Ovary (tissue), 10 donors: ENCODE measurements at places on chromosomes 3 and 15. TPM values are rescaled to one million over a fixed set of nuclear protein-coding genes. Genes with fewer than 3 reads are reported as not detected.
A peak's percentile ranks its signal among the peaks of the same experiment; 100 is the strongest.

- DNase-seq = no peak
Measured at GRCh38 chr3:25462495-25462894, 34.4 kb downstream of the RARB start.

ZIC1 gene
- 0.45 TPM for total RNA-seq

DNA sequence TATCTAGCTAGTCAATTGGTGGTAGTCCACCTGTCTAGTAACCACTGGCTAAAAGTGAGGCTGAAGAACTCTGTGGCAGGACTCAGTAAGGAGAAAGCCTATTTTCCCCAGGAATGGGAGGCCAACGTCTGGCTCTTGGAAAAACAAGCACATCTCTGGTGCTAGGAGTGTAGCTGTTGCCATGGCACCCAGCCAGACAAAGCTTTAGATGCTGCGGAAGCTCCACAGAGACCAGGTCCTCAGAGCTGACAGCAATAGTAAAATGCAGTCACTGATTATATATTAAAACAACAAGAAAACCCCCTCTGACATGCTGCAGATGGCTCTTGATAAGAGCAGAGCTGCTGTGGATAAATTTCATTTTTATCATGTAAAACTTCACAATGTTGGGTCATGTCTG is 124.9 kb upstream of the STRIT1 start:
- DNase-seq = no peak

GRCh38 chr3:11581237-11582190 is 62.2 kb downstream of the VGLL4 start:
- DNase-seq = peak; percentile 21

DNA sequence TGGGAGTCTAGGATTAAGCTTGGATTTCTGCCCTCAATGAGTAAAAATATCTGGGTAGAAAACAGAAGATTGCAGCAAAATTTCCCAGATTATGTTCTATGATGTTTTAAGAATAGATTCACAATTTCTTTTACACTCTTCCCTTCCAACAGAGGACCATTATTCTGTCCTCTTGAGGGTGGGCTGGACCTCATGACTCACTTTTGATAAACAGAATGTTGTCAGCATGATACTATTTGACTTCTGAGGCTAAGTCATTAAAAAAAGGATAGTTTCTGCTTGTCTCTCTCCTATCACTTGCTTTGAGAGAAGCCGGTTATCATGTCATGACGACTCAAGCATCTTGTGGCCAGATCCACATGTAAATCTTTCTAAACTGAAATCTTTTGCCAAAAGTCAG is 396.2 kb upstream of the CDIN1 start:
- DNase-seq = no peak

DNA sequence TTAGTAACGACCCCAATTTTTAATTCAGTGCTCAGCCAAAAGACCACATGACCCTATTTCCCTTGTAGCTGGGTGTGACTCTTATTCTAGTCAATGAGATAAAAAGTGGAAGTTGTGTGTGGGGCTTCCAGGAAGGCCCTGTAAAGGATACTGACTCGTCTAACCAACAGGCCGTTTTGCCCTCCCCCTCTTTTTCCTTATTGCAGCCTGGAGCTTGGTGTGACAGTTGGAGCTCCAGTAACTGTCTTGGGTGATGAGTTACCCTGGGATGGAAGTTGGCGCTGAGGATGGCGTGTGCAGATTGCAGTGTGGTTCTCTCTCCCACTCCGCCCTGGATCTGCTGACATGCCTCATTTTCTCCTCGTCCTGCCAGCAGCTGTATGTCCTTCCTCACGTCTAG is 209.3 kb upstream of the PROK2 start:
- DNase-seq = no peak

DNA sequence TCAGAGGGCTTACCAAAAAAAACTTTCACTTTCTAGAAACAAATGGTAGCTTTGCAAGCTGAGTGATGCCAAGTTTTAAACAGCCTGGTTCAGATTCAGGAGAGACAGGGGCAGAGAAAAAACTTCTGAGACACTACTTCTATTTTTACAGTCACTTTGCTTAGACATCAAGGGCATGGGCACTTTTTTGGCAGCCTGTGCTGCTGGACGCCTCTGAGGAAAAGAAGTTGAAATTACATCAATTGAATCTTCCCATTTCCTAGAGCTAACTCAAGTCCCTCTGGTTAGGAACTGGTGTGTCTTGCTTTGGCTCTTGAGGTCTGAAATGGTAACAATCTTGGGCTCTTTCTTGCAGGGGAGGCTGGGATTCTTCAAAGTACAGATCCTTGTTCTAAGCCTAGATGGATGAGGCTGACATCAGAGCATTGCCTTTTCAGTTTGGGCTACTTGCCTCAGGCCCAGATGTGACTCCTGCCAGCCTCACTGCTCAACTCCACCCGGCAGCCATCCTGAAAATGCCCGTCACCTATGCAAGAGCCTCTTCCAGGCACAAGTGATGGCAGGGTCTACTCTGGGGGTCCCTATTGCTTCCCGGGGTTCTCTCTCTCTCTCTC is 357.5 kb downstream of the FOXP1 start:
- DNase-seq = no peak

- no peak for DNase-seq
Measured at GRCh38 chr3:55591888-55592287, 104.8 kb upstream of the WNT5A start.

GRCh38 chr3:63167113-63167512 is 111.0 kb upstream of the SYNPR start:
- no peak for DNase-seq

DNA sequence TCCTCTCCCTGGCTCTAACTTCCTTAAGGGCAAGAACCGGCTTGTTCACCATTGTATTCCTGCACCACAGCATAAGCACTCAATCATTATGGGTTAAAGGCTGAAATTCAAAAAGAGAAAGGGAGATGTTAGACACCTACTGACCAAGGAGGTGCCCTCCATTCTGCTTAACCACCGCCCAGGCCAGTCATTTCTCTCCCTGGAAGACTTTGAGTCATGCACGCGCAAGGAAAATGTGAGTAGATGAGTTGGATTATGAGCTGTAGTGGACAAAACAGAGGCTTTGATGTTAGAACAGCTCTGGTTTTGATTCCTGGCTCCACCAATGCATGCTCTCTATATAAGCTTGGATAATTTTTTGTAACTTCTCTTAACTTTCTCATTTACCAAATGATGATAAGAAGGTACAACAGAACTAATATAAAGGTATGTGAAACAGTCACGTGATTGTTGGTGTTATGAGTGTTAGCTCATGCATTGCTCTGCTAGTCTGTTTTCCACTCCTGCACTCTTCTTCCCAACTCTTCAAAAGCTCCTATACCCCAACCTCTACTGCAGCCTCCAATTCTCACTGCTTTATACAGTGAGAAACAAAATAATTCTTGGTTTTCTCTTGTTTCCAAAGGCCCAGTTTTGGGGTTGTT is 148.4 kb upstream of the ATP11B start:
- DNase-seq = no peak

GP5 gene
- total RNA-seq = 0.52 TPM

ALDH1A3 gene
- 73.2 TPM for total RNA-seq

MORC1 gene
- 0.11 TPM for total RNA-seq

PRTG gene
- 6.7 TPM for total RNA-seq

- no peak for DNase-seq
Measured at GRCh38 chr3:151800431-151800830, 13.5 kb upstream of the AADAC start.

ALPK3 gene
- 0.92 TPM for total RNA-seq

CCR8 gene
- not detected for total RNA-seq

CLRN1 gene
- total RNA-seq = not detected

DNA sequence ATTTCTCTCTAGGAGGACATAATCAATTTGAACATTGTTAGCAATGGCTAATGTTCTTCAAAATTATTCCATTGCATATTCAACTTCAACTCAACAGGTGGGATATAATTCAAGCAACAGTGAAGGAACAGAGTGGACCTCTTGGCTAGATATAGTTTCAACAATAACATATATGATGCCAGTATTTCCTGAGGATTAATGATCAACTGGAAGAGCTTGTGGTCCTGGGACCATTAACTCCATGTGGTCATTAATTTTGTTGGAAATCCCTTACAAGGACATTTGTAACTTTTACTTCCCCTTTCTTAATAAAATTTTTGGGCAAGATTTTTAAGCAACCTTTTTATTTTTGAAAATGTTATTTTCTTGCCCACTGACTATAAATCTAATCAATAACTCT is 54.3 kb upstream of the ROBO2 start:
- no peak for DNase-seq

DNA sequence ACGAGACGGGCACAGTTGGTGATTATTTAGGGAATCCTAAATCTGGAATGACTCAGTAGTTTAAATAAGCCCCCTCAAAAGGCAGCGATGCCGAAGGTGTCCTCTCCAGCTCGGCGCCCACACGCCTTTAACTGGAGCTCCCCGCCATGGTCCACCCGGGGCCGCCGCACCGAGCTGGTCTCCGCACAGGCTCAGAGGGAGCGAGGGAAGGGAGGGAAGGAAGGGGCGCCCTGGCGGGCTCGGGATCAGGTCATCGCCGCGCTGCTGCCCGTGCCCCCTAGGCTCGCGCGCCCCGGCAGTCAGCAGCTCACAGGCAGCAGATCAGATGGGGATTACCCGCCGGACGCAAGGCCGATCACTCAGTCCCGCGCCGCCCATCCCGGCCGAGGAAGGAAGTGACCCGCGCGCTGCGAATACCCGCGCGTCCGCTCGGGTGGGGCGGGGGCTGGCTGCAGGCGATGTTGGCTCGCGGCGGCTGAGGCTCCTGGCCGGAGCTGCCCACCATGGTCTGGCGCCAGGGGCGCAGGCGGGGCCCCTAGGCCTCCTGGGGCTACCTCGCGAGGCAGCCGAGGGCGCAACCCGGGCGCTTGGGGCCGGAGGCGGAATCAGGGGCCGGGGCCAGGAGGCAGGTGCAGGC is 318.0 kb downstream of the FGF12 start:
- peak; percentile 52 for DNase-seq

- no peak for DNase-seq
Measured at GRCh38 chr3:32321095-32321790, 70.4 kb upstream of the CMTM7 start.

DNA sequence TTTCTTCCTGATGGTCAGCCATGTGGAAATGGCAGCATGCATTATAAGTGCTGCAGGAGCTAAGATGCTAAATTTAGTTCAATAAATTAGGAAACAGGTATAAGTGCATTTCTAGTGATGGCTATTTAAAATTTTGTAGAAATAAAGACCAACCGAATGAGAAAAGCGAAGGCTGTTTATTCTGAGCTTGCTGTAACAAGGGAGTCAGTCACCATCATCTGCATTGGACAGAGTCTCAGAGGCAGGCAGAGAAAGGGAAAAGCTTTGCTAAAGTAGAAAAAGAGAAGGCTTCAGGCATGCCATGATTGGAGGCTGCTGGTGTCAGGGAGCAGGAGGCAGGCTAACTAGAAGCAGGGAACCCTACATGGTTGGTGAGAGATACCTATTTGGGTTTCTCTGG is 451.0 kb downstream of the EDEM1 start:
- DNase-seq = no peak

DNA sequence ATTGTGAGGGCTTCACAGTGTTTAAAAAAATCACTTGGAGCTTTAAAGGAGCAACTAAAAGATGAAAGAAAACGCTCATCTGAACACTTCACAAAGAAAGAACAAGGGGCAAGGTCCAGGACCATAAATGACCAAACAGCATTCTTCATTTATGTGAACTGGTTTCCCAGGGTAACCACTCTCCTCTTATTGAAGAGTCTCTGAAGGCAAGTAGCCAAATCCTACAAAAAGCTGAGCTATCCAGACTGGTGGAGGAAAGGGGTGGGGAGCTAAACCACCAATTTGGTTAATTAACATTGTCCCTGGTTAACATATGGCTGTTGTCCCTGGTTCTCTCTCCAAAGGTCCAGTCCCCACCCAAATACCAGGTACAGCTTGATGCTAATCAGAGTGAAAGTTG is 58.1 kb downstream of the OSBPL10 start:
- no peak for DNase-seq

HYAL1 gene
- 2.7 TPM for total RNA-seq

DNA sequence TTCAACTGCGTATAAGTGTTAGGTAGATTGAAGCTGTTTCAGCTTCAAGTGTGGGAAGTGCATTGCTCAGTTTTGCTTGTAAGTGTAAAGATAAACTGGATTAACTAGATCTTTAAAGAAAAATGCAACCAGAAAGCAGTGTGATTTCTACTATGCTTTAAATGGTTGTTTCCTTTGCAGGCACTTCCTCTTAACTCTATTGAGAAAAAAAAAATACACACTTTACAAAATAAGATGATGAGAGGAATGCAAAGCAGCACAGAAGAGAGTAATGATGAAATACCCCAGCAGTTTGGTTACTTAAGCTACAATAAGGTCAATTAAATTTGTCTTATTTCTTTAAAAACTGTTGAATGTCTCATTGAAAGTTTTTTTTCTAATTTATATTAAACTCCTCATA is 40.8 kb downstream of the DPH6 start:
- no peak for DNase-seq

DNA sequence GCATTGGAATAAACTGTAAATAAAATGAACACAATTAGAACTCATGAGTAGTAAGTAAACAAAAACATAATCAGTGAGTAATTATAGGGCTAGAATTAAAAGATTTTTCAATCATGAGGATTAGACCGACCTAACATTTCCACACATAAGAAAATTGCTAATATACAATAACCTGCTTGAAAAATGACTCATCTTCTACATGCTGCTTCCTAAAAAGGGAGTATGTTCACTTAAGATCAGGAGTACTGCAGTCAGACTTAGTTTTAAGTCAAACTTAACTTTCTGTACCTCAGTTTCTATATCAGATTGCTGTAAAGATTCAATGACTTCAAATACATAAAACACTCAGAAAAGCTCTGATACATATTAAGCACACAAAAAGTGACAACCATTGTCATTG is 22.6 kb upstream of the NEK10 start:
- DNase-seq = no peak

CHDH gene
- 4.9 TPM for total RNA-seq

DNA sequence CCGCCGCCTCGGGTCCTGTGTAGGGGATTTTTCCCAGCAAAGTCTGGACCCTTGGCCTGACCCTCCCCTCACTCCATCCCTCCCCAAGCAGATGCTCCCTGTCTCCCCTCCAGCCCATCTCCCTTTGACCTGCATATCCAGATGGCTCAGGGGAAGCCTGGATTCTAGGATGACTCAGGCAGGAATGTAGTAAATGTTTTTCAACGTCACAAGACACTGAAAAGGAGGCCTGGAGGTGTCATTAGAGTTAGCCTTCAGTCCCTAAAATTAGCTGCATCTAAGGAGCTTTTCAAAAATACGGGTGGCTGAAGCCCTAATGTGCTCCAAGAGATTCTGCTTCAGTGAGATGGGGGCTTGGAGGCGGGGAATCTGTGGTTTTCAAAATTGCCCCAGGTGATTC is 7.2 kb downstream of the ACAN start:
- no peak for DNase-seq

DNA sequence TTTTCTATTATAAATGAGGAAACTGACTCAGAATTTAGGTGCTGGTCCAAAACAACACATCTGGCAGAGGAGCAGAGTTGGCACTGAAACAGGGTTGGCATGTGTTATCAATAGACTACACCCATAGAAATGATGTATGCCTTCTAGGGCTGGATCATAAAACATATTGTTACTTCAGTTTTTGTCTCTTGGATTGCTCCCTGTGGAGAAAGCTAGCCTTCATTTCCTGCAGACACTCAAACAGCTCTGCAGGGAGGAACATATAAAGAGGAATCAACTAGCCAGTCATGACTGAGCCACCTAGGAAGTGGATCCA is 507 bp upstream of the MRPL3 start:
- DNase-seq = no peak

FHIT gene
- 11.8 TPM for total RNA-seq

GOLGA8J gene
- total RNA-seq = 0.72 TPM

GOLGA6L7 gene
- not detected for total RNA-seq
